ENCODE measurements at places on chromosomes 2 and 18.

DNA sequence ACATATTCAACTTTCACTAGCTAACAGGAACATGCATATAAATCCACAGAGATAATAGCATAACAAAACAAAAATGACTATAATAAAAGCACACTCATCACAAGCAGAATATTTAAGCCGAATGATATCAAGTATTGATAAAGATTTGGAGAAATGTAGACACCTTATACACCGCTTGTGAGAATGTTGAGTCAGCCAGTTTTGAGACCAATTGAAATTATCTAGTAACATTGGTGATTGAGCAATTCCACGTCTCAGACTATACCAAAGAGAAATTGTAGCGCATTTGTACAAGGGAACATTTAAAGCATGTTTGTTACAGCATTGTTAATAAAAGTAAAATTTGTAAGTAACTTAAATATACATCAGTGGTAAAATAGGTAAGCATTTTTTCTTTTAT, 402.9 kb upstream of the FIGN start:
- no peak for DNase-seq

- DNase-seq: no peak
Observed at GRCh38 chr18:43486462-43486861, 209.2 kb upstream of the SYT4 start.

DNA sequence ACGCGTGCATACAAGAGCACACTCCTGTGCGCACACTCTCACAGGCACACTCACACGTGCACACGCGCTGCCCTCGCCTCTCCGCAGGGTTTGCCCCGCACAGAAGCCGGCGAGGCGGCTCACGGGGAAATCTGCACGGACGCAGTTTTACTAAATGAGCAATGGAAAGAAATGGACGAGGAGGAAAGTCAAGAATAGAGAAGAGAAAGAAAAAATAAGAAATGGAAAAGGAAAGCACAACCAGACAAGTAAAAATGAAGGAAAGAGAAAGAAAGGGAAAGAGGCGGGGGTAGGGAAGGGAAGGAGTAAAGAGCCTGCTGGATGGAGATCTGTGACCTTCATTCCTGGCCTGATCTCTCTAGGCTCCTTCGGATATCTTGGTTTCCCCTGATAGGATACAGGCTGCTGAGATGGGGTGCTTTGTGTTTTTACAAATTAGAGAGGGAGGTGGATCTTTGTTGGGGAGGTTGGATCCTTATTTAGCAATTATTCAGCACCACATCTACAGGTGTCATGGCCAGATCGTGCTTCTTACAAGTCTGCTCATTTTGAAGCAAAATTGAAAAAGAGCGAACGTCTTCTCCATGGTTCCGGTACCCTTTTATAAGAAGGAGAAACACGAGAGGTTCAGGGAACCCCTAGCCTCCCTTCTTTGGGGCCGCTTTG, 693 bp upstream of the LRP2 start:
- no peak for DNase-seq

DNA sequence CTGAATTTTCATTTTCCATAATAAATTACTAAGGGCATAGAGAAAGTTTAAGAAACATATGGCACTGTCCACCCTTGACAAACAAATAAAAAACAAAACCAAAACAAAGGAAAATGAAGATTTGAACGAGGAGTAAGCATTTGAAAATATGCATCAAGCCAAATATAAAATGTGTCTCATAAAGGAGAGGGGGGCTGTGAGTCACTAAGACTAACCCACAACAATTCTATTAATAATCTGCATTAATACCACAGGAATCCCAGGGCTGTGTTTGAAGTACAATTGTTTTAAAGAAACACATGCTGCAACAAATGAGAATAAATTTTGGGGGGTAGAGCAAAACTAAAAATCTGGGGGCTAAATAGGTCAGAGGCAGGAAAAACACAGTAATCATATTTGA, 53.8 kb upstream of the STK17B start:
- DNase-seq: no peak

GRCh38 chr2:163601377-163601776, 134.4 kb downstream of the FIGN start:
- no peak for DNase-seq

GRCh38 chr2:119674711-119675500, 4.1 kb upstream of the TMEM177 start:
- no peak for DNase-seq

DNA sequence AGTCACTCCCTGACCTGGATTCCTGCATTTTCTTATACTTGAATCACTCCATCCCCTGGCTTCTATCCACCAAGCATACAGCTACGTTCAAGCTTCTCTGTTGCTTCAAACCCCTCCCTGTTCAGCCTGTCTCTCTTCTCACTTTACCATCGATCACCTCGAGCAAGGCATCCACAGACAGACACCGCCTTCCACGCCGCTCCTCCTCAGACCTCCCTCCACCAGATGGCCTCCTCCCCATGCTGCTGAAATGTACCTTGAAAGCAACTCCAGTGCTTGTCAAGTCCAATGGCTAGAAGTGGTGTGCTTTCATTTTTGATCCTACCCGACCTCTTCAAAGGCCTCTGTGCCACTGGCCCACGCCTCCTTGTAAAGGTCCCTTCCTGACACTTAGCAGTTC, 131.3 kb upstream of the ACAA2 start:
- DNase-seq: no peak

- DNase-seq: no peak
Observed at GRCh38 chr2:230930149-230930780, 5.2 kb upstream of the GPR55 start.

- no peak for DNase-seq
Observed at GRCh38 chr2:10834068-10834655, 21.6 kb upstream of the PDIA6 start.

GRCh38 chr2:27042985-27043634, 8.4 kb upstream of the AGBL5 start:
- DNase-seq: no peak

GRCh38 chr2:172947461-172948153, 128.0 kb upstream of the MAP3K20 start:
- DNase-seq: no peak

All from CD4-positive, alpha-beta T cell treated with Interleukin-6 for 4 hours (primary cell).